ENCODE measurements at places on chromosomes 4 and X. TPM values are rescaled to one million over a fixed set of nuclear protein-coding genes. Genes with fewer than 3 reads are reported as not detected.

Gene APLN
- total RNA-seq = 4.2 TPM

Gene RPS6KA6
- 18.2 TPM for total RNA-seq

Gene AVPR2
- not detected for total RNA-seq

Gene HS3ST1
- 4.4 TPM for total RNA-seq

Gene DRD5
- total RNA-seq = 0.74 TPM

Gene HTRA3
- total RNA-seq = 2.0 TPM

Gene TBX22
- total RNA-seq = under 0.01 TPM

Gene CFAP299
- total RNA-seq = 0.74 TPM

Gene HHIP
- 2.0 TPM for total RNA-seq

Gene CHIC1
- 12.0 TPM for total RNA-seq

Gene LIMCH1
- total RNA-seq = 117 TPM
